Spinal cord (tissue), 10 donors: ENCODE measurements at places on chromosomes 12 and 14.

DNA sequence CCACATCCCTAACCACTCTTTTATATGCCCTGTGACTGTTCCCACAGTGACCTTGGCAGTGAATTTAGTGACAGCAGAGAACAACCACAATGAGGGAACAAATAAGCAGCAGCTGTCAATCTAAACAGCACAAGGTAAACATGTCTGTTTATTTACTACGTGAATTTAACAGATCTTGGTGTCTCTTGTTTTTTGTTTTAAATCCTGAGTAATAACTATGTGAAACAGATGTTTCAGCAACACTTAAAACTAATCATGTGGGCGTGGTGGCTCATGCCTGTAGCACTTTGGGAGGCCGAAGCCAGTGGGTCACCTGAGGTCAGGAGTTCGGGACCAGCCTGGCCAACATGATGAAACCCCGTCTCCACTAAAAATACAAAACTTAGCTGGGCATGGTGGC is 17.0 kb upstream of the CFAP54 start:
- DNase-seq, result no peak

GRCh38 chr12:89231686-89232085 is 120.6 kb downstream of the DUSP6 start:
- DNase-seq, result no peak

GRCh38 chr12:113770389-113770865 is 195.7 kb downstream of the RBM19 start:
- no peak for DNase-seq

DNA sequence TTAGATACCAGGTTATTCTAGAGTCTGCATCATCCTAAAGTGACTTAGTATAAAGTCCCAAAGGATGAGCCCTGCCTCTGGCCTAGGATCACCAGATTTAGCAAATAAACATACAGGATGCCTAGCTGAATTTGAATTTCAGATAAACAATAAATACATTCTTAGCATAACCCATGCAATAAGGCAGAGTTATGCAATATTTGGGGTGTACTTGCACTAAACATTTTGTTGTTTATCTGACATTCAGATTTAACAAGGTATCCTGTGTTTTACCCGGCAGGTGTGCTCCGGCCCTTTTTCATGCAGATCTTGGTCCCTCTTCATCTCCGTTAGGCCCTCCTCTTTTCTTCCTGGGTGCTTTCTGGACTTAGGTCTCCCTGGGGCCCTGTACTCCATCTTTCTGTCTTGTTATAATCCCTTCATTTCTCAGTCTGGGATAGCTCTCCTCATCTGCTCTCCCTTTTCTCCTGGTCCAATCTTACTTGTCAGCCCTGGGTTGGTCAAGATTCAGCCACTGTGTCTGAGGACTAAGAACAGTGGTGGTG is 18.1 kb upstream of the SMOC1 start:
- DNase-seq, result no peak

DNA sequence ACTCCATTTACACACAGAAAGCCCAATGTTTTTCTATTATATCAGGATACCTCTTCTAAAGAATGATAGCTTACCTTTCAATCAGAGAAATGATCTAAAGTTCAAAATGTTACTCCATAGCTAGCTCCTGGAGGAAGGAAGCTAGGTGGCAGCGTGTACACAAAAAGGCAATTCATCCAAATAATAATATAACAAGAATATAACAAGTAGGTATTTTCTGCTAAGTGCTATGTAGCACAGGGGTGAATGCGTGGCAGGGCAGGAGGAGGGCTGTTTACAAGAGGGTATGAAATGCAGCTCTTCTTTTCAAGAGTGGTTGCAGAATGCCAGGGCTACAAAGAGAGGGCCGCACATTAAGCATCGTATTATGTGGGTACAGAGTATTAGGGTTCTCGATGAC is 663 bp upstream of the SNAPC1 start:
- no peak for DNase-seq

DNA sequence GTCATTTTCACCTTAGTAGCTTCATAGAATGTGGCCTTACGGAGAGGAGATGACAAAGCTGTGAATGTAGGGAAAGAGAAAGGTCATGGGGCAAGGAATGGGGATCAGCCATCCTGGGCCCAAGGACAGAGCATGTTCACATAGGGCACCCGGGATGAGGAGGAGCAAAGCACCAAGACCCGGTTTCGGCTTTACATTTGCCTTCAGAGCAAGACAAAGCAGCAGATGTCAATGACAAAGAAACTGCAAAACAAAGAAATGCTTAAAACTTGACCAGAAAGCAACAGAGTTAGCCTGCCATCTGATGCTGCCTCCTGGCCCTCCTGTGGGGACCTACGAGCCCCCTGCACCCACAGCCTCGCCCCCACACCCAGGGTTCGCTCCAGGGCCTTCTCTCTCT is 249.2 kb downstream of the SLC41A2 start:
- no peak for DNase-seq

GRCh38 chr12:65025136-65025535 is 96.0 kb downstream of the WIF1 start:
- no peak for DNase-seq

DNA sequence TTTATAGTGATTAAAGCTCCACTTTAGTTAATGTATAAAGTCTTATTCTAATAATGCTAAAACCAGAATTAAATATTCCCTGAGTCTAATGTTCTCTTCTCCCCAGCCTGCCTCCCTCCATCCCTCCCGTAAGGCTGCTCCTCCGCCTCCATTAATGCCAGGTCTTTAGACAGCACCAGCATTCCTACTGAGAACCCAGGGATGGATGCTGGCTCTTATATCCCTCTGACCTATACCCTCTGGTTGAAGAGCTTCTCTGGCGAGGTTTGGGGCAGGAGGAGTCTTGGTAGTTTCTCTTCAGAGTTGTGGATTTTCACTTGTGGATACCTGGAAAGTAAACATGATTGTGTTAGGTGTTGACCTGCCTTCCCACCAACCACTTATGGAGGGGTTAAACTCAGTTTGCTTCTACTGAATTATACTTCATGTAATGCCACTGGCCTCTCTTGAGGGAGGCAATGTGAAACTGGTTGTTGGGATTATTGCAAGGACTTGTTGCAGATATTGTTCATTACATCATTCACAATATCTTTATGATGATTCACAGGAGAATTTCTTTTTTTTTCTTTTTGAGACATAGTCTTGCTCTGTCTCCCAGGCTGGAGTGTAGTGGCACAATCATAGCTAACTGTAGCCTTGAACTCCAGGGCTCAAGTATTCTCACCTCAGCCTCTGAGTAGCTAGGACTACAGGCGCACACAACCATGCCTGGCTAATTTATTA is 11.1 kb upstream of the SMAGP start:
- no peak for DNase-seq

DNA sequence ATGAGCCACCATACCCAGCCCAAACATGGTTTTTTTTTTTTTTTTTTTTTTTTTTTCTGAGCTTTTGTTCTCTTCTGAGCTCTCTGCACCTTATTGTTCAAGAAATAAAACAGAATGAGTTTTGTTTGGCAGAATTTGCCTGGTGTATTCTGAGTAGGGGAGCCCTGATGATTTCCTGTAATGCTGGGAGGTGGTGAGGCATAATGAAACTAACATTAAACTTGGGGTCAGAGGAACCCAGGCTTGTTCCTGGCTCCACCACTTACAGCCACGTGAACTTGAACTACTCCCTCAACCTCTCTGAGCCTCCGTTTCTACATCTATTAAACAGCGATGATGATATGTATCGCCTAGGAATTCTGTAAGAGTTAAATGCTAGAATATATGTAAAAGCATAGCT is 276.3 kb upstream of the CRY1 start:
- no peak for DNase-seq

- DNase-seq, result no peak
These were observed 127.7 kb upstream of the CAND1 start for GRCh38 chr12:67141296-67142018.

DNA sequence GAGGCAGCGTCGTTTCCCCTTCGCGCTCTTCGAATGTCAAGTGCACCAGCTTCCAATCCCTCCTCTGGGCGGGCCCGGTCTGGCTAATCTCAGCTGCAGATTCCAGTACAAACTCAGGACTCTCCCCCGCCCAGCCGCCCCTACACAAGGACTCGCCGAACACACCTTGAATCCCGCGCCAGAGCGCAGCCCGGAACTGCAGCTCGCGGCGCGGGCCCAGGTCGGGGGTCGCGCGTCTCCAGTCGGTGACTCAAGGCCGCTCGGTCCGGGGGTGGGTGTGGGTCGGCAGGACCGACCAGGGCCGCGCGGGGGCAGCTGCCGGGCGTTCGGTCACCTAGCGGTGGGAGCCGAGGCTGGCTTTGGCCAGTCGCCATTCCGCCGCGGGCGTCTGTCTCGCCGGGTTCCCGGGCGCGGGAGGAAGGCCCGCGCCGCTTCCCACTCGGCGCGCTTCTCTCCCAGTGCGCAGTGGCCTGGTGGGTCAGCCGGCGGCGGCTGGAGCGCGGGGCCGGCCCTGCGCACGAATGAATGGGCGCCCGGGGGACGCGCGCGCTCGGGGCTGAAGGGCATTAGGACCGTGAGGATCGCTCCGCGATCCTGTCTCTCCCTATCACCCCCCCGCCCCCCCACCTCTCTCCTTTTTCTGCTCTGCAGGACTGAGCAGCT is at the start of gene GALNT16:
Gene GALNT16, plus strand, starts transcription at position 632 of the 663 bp plus-strand sequence. CDS start 133 bp downstream, outside the sequence.
- peak; percentile 88 for DNase-seq

- DNase-seq, result peak; percentile 18
These were observed 72.1 kb upstream of the C14orf180 start for GRCh38 chr14:104507443-104507842.

- no peak for DNase-seq
These were observed 91.8 kb downstream of the RCOR1 start for GRCh38 chr14:102684298-102684663.

GRCh38 chr12:124681779-124682391 is 114.5 kb upstream of the NCOR2 start:
- no peak for DNase-seq

GRCh38 chr12:101793401-101793800 is 37.4 kb downstream of the GNPTAB start:
- DNase-seq, result no peak

- no peak for DNase-seq
These were observed 44.9 kb upstream of the PLEKHG3 start for GRCh38 chr14:64659366-64659765.

DNA sequence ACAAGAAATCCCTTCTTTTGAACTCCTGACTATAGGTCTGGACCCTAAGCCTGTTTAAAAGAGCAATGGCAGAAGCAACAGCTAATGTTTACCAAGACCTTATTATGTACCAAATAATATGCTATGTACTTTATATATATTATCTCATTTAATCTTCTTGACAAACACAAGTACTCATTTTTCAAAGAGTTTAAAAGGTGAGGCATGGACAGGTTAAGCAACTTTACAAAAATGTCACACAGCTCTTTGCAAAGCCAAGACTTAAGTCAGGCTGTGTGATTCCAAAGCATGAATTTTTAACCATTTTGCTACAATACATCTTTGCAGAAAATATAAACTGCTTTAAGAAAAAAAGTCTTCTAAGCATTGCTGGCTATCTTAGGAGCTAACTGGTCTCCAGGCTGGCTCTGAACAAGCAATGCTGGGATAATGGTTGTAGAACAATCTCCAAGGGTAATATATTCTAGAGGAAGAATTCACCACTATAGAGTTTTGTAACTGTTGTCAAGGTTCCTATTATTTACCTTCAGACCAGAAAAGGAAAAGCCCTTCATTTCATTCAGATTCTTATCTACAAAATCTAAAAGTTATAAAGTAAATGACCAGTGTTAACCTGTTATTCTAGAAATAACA is 22.1 kb downstream of the SYNJ2BP start:
- DNase-seq, result no peak

DNA sequence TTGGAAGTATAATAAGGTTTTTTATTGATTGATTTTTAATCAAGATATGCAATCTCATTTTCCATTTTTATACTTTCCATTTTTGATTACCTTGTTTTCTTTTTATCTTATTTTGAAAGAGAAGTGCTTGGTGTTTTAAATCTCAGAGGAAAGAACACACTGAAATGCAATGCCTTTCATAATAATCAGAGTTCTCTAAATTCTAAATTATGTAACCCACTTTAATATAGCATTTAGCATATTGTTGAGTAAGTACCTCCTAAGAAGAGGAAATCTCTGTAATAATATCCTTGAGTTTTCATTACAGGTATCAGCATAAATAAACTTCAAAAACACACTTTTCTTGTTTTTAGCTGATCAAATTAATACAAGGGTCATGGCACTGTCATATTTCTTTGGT is 96.9 kb downstream of the GTF2A1 start:
- DNase-seq, result no peak

DNA sequence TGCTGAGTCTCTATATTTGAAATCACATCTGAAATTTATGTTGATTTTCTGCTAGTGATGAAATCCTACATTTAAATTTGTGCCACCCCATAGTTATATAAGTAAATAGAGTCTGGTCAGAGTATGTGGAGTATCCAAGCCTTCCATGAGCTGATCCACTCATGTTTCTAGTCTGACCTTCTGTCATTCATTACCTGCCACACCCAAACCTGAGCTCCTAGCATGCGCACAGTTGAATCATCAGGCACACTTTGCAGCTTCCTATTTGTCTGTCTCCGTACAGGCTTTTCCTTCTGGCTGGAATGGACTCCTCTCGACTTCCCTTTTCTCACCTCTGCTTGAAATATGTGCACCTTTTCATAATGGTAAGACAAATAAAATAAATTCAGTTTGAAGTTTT is 45.3 kb upstream of the LRIG3 start:
- no peak for DNase-seq

DNA sequence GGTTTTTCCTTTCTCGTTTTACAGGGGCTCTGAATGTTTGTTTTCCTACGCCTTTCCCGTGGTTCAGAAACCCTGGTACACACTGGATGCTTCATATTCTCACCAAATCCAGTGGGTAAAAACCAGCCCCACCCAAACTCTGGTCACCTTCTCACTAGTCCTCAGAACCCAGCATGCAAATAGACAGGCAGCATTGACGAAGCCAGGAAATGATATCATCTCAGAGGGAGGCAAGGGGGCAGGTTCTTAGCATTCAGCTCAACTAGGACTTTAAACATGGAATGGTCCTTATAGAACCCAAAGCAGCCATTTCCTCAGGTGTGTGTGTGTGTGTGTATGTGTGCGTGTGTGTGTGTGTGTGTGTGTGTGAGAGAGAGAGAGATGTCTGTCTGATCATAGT is 142.0 kb downstream of the KCNK10 start:
- no peak for DNase-seq

DNA sequence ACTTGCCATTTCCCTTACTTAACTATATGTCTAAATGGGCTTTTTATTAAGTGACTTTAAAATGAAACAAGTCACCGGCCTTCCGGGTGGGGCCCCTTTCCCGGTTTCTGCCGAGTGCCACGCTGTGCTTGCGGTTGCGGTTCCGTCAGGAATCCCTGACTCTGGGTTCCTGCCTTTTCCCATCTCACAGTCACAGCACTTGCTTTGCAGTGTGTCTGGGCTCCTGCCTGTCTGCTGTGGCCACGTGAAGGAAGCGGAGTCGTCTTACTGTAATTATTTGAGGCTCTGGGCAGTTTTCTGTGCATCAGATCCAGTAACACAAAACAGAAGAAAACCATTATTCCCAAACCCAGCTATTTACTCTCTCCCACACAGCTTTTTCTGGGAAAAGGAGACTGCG is 44.0 kb upstream of the FRMD6 start:
- DNase-seq, result no peak

DNA sequence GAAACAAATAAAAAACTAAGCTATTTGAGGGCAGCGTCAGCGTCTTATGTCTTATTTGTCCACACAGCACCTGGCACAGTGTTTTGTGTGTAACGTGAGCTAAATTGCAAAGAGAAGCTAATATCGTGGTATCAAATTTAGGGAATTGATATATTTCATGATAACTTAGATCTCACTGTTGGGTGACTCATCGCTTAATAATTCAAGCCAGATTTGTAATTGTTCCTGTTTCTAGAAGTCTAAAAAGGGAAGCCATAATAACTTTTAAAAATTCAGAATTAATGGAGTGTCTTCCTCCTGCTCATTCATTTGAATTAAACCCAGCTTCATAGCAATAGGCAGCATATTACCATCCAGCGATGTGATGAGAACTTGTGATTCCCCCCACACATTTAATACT is 214.7 kb downstream of the PDZRN4 start:
- no peak for DNase-seq
